Calu3 (cell line): ENCODE measurements at places on chromosomes 2 and 18.

DNA sequence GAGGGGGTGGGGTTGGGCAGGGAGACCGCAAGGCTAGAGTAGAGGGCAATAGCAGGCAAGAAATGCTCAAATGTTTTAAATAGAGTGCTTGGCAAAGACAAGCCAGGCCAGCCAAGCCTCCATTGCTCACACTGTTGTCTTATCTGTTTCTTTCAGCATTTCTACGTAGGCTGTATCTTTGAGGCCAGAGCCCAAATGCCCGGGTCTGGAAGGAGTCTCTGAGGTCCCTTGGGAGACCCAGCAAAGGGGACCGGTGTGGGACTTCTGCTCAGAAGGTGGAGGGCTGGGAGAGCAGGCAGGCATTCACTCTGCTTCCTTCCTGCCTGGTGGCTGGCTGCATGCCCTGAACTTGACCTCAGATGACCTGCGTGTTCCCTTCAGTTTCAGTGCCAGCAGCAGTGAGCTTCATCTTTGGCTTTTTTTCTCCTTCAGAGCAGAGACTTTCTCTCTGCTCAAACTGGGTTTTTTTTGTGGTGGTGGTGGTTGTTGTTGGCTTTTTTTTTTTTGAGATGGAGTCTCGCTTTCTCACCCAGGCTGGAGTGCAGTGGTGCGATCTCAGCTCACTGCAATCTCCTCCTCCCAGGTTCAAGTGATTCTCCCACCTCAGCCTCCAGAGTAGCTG, 13.7 kb upstream of the TET3 start:
- peak; percentile 28 for DNase-seq

- DNase-seq = no peak
Measured at GRCh38 chr18:71040161-71040560, 751.3 kb downstream of the SOCS6 start.

DNA sequence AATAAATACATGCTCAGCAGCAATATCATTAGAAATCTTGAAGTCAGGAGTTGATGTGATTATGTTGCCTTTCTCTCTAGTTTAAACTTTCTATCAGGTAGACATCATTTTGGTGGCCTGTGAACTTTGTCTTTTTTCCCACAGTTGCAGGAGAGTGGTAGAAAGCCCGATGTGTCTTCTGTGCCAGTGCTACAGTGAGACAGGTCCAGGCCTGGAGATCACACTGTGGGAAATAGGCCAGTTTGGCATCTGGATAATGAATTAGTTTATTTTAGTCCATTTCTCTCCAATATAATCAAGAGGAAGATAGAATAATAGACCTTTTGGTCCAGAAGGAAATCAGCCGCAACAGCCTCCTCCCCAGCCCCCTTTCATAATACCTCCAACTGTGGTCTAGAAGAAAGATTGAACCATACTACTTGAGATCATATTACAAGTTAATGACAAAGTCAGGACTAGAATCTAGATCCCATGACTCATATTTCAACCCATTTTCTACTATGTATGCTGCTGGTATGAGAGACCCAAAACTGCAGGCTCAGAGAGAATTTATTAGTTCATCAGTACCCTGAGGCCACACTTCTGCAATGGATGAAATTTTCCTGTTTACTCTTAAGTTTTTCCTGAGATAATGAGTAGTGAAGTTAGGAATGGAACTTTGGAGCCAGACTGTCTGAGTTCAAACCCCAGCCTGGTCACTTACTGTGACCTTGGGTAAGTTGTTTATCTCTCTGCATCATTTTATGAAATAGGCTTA, 20.6 kb downstream of the KCMF1 start:
- no peak for DNase-seq

DNA sequence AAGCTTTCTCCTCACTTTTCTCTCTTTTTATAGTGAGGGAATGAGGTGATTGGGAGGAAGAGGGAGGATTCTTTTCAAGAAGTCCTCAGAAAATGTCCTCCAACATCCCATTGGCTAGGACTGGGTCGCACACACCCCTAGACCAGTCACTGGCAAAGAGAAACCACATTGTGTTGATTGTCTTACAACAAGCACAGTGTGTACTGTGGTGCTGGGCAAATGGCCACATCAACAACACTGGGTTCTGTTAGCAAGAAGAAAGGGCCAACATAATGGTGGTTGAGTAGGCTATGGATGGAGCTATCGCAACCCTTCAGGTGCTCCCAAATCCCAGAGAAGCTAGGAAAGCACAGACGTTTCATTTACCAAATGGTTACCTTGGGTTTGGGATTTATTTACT, 18.7 kb upstream of the PTPN4 start:
- DNase-seq = no peak

- no peak for DNase-seq
Measured at GRCh38 chr2:64220265-64220664, 76.0 kb upstream of the PELI1 start.

- no peak for DNase-seq
Measured at GRCh38 chr2:184357033-184357432, 241.3 kb upstream of the ZNF804A start.

DNA sequence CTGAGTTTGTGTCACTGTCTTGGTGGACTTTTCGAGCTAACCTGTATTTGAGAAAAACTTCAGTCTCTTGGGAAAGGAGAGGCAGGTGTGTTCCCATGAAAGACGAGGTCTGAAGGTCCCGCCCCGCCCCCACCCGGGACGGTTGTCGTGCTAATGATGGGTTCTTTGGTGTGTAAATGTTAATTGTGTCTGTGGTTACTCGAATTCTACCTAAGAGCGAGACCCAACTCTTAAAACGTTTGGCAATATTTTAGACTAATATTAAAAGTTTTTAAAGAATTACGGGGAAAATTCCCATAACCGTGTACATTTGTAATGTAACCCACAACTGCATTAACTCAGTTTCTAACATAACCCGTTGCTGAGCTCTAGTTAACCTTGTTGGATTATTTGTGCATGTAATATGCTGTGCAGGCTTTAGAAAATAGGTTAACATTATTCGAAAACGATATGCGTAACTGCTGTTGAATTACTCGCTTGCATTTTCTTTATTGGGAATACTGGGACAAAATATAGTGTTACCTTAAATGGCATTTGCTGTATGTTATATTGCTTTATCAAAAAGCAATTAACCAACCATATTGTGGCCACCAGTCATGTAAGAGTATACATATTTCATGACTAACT, 833 bp downstream of the EPB41L5 start:
- no peak for DNase-seq

DNA sequence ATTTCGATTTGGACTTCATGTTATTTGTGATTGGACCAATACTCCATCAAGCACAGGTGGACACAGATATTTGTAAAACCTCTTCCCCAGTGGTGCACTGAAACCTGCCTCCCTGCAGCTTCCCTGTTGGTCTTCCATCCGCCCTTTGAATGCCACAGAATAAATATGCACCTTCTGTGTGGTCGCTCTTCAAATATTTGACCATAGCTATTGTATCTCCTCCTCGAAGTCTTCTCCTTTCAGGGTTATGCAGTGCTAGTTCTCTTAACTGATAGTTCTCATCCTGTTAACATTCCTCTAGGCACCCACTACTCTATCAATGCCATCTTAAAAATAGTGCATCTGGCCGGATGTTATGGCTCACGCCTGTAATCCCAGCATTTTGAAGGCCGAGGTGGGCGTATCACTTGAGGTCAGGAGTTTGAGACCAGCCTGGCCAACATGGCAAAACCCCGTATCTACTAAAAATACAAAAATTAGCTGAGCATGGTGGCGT, 12.5 kb downstream of the SPATS2L start:
- DNase-seq = no peak

DNA sequence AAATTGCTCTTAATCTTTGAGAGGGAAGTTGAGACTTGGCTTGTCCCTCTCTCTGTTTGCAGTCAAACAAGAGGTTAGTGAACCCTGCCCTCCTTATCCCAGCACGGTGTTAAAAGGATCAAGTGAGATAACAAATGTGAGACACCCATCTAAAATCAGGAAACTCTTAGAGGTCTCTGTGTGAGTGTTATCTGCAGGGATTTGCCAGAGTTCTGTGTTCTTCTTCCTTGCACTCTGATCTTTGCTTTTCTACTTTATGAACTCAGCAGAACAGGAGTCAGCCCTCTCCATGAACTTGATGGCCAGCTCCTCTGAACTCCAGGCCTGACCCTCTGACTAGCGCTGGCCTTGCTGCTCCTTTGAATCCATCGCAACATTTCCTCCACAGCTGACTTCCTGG, 123.8 kb downstream of the NCKAP5 start:
- no peak for DNase-seq

- DNase-seq = no peak
Measured at GRCh38 chr2:159243529-159243928, 43.0 kb downstream of the WDSUB1 start.

DNA sequence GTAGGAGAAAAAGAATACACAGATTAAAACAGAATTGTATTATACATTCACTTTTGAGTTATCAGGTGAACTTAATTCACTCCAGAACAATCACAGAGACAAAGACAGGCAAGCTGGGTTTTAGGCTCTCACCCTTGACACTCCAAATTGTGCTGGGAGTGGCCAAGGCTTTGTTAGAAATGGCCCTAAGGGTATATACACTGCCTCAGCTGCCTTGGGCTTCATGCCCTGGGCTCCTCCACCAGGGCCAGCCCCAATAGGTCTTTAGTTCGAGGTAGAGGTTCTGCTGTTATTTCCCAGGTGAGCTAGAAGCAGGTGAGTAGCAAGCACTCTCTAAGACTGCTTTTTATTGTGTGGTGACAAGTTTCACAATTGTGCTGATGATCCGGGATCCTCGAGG, 19.9 kb downstream of the GEMIN6 start:
- no peak for DNase-seq

- no peak for DNase-seq
Measured at GRCh38 chr2:71816815-71817214, 330.8 kb downstream of the CYP26B1 start.

GRCh38 chr18:3713166-3713565, 263.2 kb downstream of the TGIF1 start:
- DNase-seq = no peak

- DNase-seq = no peak
Measured at GRCh38 chr18:68406761-68407160, 308.1 kb downstream of the TMX3 start.

DNA sequence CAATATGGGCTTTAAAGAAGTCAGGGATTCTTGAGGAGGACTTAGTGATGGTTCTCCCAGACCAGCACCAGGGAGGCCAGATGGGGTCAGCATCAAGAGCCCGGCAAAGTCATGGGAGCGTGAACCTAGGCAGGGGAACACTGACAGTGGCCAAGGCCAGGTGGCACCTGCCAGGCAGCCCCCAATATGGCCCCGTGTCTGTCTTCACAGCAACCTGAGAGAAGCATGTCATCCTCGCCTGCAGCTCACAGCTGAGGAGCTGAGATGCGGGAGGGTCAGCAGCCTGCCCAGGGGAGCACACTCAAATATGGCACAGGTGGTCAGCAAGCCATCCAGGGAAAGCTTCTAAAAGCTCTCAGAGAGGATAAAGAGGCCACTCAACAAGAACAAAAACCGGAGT, 105.7 kb upstream of the GPC1 start:
- no peak for DNase-seq

- DNase-seq = no peak
Measured at GRCh38 chr18:44899832-44900231, 219.1 kb downstream of the SETBP1 start.

- no peak for DNase-seq
Measured at GRCh38 chr2:1950474-1950873, 206.2 kb upstream of the PXDN start.

DNA sequence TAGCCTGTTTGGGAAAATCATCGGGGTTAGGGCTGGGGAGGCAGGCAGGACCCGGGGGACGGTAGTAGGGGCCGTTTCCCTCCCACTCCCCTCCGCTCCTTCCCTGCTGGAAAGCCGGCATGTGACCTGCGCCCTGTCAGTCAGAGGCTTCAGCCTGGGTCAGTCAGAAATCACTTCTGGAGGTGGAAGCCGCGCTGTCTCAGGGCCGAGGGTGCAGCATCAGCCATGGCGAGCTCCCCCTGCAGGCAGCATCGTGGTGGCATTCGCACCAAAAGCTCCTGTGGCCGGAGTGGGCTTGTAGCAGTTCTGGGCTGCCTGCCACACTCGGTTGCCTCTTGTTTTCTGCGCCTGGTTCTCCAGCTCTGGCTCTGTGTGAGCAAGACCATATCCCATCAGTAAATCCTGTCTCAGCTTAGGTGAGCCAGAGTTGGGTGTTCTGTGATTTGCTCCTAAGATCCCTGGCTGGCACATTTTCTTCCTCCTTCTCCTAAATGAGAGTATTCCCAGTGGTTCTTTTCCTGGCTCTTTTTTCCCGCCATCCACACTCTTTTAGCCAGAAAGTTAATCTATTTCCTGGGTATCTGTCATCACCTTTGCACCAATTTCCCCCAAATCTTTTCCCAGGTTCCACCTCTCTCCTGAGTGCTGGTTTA, 123.9 kb upstream of the CD302 start:
- peak; percentile 89 for DNase-seq
